ENCODE measurements at places on chromosomes 3 and 15.

GRCh38 chr15:41276831-41277230, 45.8 kb downstream of the CHP1 start:
- H3K27ac ChIP-seq, result no peak overlapping the region
- H3K27me3 ChIP-seq, result no peaks in the 10 kb centered on the region
- H3K4me3 ChIP-seq, result no peak overlapping the region
- peaks cover 56% of the 10 kb centered on the region for H3K36me3 ChIP-seq
- DNase-seq, result no peak

GRCh38 chr15:61749169-61749568, 311.1 kb downstream of the VPS13C start:
- H3K4me3 ChIP-seq, result no peak overlapping the region
- H3K27me3 ChIP-seq, result no peaks in the 10 kb centered on the region
- H3K27ac ChIP-seq, result no peak overlapping the region
- H3K4me1 ChIP-seq, result no peaks in the 10 kb centered on the region
- no peak for DNase-seq
- H3K36me3 ChIP-seq, result no peaks in the 10 kb centered on the region

GRCh38 chr3:126396536-126396935, 1.8 kb downstream of the CFAP100 start:
- no peak overlapping the region for H3K27ac ChIP-seq
- no peaks in the 10 kb centered on the region for H3K36me3 ChIP-seq
- no peak overlapping the region for H3K4me3 ChIP-seq
- H3K4me1 ChIP-seq, result no peaks in the 10 kb centered on the region

DNA sequence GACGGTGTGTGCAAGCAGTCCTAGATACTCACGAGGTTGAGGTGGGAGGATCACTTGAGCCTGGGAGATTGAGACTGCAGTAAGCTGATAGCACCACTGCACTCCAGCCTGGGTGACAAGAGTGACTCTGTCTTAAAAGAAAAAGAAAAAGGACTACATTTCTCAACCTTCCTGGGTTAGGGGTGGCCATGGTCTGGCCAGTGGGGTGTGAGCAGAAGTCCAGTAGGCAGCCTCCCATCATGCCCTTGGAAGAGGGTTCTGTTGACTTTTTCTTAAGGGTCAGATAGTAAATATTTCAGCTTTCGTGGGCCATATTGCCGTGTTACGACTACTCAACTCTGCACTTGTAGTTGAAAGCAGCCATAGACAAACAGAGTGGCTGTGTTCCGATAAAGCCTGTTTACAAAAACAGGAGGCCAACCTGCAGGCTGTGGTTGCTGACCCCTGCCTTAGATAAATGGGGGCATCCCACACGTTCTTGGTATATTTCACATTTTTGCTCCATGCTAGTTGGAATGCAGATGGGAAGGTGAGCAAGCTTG, 31.0 kb upstream of the PDE8A start:
- H3K27ac ChIP-seq, result no peak overlapping the region
- H3K36me3 ChIP-seq, result no peaks in the 10 kb centered on the region
- no peak for DNase-seq
- H3K4me3 ChIP-seq, result no peak overlapping the region
- peaks cover 28% of the 10 kb centered on the region for H3K4me1 ChIP-seq
- H3K27me3 ChIP-seq, result no peaks in the 10 kb centered on the region
